ENCODE measurements at places on chromosomes 5 and 9.

DNA sequence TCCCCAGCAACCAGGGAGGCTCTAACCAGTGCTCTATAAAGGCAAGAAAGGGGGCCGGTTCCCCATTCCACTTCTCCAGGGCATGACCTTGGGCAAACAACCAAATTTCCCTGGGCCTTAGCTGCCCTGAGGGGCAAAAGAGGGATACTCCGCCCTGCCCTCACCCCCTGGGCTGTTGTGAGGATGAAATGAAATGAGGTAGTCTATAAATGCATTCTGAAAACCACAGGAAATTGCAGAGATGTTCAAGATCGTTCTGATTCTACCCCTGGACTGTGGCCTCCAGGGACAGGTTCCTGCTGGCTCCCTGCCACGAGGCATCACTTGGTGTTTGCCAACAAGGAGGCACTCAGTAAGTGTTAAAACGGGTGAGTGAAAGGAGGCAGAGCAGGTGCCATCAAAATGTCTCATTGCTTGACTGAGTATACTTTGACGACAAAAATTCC, 5.7 kb downstream of the RAPGEF1 start:
- peak; percentile 87 for DNase-seq

DNA sequence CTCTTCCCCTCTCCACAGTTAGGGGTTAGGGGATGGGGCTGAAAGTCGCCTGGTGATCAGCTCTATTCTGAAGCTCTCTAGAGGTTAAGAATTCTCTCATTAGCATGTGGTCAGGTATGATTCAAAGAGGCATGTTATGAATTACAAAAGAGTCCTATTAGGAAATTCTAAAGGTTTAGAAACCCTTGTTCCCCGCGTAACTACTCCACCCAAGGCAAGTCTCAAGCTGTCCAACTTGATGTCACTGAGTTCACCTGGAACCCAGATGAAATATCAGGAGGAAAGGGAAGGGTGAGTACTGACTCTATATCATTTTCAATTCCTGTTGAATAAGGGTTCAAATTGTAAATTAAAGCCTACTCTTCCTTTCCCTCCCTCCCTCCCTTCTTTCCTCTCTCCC, 18.1 kb upstream of the RNF145 start:
- DNase-seq = no peak

GRCh38 chr5:65563777-65564176, 681 bp downstream of the PPWD1 start:
- DNase-seq = no peak

- DNase-seq = no peak
These were observed 24.1 kb downstream of the UBE2QL1 start for GRCh38 chr5:6472792-6473191.

DNA sequence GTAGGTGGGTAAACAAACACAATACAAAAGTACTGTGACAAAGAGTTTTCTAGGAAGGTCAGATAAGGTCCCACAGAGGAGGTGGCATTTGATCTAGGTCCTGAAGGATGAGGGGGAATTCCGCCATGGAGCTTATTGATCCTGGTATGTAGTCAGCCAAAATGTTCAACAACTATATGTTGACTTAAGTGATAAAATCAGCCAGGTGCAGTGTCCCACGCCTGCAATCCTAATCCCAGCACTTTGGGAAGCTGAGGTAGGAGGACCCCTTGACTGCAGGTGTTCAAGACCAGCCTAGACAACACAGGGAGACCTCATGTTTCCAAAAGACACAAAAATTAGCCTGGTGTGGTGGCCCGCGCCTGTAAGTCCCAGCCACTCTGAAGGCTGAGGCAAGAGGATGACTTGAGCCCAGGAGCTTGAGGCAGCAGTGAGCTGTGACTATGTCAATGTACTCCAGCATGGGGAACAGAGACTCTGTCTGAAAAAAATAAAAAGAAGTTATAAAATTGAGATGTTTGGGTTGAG, 46.4 kb upstream of the PLIN2 start:
- DNase-seq = no peak

DNA sequence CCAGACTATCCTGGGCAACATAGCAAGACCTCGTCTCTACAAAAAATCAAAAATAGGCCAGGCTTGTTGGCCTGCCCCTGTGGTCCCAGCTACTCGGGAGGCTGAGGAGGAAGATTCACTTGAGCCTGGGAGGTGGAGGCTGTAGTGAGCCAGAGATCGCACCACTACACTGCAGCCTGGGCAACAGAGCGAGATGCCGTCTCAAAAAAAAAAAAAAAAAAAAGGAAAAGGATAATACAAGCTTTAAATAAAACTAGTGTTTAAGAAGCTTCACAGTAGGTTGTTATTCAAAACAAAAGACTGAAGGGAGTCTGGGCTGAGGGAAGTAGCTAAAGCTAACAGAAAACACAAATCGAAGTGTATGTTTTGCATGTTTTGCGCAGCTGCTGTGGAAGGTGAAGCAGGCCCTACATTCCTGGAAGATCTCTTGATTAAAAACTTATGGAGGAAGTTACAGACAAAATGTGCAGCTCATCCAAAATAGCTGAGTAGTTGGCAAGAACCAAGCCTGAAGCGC, 581 bp upstream of the C9orf40 start:
- DNase-seq = no peak

DNA sequence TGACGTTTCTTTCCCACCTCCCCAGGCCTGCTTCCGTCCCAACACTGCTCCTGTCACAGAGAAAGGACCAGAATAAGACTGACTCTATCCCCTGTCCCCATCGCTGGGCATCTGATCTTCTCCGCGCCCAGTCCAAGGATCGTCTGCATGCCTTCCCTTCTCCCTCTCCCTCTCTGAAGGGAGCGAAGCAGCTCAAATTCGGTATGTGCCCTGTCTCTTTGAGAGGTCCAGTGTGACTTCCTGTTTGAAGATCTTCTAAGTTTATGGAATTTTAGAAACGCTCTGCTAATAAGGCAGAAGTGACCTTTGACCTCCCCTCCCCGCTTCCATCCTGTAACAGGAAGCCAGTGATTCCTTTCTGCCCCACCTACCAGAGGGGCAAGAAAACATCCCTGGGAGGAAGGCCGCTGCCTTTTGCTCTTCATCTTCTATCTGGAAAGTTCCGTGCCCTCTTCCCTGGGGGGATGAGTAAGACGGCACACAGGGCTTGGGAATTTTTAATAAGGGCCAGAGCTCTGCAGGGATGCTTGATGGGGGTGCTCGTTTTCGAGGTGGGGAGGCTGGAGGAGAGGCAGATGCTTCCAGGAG, 40.7 kb upstream of the RNU6ATAC start:
- DNase-seq = no peak

DNA sequence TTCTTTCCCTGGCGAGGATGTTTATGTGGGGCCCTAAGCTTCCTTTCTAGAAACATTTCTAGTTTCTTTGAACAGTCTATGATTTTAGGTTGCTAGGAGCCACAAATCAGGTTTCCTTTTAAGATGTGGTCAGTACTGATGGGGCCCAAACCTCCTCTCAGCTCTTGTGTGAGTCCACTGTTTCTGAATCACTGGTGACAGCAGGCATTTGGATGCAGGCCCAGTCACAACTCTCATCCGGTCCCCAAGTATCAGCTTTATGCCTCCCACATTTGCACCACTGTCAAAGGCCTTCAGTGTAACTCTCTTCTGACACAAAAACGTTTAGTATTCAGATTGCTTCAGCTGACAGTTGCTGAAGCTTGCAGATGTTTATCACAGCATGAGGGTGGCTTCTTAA, 7.8 kb downstream of the DMRT2 start:
- no peak for DNase-seq

GRCh38 chr5:180646289-180646962, 3.0 kb downstream of the FLT4 start:
- DNase-seq = no peak

- DNase-seq = no peak
These were observed 858.6 kb downstream of the PTPRD start for GRCh38 chr9:9754186-9754585.

- DNase-seq = no peak
These were observed 37.0 kb upstream of the ARL15 start for GRCh38 chr5:54347221-54347865.

- DNase-seq = no peak
These were observed 104.0 kb upstream of the ATP10B start for GRCh38 chr5:160956051-160956450.

DNA sequence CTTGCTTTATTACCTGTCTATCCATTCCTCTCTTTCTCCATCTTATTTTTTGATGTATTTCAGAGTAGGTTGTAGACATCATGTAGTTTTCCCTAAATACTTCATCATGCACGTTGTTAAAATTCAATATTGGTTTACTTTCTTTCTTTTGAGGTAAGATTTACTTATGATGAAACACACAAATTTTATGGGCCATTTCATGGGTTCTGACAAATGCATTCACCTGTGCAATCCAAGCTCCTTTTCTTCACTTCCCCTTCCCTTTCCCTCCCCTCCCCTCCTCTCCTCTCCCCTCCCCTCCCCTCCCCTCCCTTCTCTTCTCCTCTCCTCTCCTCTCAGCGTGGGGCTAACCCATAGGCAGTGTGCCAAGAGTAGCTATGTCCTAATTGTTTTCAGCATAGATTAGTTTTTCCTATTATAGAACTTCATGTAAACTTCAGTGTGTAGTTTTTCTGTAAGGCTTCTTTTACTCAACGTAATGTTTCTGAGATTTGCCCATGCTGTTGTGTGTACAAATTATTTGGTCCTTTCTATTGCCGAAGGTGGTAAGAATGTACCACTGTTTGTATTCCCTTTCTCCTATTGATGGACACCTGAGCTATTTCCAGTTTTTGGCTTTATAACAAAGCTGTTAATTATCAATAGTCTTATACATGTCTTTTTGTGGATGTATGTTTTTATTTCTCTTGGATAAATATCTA, 92.9 kb upstream of the CLINT1 start:
- DNase-seq = no peak

GRCh38 chr5:139148306-139148705, 49.9 kb downstream of the SIL1 start:
- DNase-seq = no peak

DNA sequence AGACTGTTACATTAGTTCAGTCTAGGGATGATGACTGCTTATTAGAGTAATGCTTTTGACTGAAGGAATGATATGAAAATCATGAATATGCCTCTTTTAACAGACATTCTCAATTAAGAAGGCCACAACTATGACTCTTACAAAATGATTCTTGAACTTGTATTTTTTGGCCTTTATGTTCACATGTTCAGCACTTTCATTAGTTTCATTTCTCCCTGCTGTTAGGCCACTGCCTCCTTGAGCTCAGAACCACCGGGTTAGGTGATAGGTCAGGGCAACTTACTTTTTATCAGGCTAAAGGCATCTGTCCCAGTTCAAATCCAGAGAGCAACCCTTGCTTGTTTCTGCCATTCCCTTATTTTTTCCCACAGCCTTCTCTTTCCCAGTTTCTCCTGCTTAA, 235.2 kb upstream of the ELL2 start:
- DNase-seq = no peak

- peak; percentile 77 for DNase-seq
These were observed at the start of gene STING1 for GRCh38 chr5:139482050-139482889. STING1 (minus strand) TSS chr5:139482758; CDS start chr5:139481704, 1,054 bp downstream.
